Activated CD4-positive, alpha-beta T cell treated with anti-CD3 and anti-CD28 coated beads, Interleukin-2, amount 50 U/mL, for 16 hours (primary cell): ENCODE measurements at places on chromosomes 5 and 9.

DNA sequence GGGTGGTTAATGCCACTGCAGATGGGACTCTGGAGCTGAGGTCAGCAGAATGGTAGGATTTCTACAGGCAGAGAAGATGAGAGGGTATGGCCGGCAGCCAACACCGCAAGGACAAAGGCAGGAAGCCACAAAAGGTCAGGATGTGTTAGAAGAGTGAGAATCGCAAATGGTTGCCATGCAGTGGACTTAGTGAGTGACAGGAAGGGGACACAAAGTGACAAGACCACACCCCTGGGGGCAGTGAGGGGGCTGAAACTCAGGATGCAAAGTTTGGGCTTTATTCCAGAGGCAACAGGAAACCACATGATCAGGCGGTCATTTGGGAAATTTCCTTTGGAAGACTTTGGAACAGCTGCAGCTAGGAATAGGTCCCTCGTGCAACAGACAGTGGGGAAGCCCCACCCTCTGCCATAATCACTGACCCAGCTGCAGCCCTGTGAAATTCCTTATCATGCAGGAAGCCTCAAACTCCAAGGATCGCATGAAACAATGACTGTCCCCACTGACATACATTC lies 14.2 kb upstream of the CCDC180 start:
- DNase-seq: no peak

DNA sequence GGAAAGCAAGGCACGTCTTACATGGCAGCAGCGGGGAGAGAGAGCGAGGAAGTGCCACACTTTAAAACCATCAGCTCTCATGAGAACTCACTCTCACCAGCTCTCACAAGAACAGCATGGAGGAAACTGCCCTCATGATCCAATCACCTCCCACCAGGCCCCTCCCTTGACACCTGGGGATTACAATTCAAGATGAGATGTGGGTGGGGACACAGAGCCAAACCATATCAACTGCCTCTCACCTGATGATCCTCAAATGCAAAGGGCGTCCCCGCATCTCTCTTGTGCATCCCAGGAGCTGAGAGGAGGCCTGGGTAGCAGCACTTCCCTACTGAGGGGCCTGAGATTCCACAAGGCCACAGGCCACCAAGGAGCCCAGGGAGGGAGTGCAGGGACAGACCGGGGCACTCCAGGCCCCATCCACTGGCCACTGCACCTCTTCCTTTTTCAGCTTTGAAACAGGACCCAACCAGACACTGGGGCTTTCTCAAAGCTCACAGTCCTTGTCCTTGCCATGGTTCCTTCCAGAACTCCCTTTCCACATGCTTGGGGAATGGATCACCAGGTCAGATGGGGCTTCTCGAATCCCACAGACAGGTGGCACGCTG lies 54.5 kb upstream of the IL17B start:
- DNase-seq: no peak

DNA sequence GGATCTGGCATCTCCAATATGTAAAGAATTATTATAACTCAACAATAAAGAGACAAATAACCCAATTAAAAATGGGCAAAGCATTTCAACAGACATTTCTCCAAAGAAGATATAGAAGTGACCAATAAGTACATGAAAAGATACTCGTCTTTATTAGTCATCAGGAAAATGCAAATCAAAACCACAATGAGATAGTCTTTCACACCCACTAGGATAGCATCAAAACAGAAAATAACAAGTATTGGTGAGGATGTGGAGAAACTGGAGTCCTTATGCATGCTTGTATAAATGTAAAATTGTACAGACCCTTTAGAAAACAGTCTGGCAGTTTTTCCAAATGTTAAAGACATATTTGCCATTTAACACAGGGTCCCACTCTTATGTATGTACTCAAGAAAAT lies 39.1 kb upstream of the ITGA1 start:
- peak; percentile 59 for DNase-seq

GRCh38 chr9:26813247-26813646 lies 79.4 kb downstream of the CAAP1 start:
- DNase-seq: no peak

DNA sequence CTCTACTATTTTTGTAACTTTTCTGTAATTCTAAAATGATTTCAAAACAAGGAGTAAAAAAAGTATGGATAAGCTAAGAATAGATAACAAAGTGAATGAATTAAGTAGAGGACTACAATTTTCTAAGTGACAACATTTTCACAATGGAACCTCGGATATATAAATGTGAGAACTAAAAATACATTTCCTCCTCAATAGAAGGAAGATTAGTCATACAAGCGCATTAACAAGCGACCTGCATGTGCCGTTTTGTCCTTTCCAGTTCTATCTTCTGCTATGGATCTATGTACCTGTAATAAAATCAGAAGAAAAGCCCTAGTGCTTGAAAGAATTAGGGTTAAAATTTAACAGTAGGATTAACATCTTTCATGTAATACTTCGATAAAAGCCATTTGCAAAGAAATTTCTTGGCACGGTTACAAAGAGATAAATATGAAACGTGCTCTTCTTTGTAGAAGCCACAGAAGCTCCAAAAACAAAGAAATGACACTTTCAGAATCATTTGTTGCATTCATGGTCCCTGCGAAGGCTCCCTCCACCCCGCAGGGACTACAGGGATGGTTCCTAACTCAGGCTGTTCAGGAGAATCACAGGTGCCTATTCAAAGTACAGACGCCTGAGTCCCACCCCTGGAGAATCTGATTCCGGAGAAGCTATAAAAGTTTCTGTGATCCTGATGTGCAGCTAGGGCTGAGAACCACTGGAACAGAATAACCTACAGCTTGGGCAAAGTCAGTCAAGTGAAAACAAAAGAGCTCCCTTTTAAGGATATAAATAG lies 216.6 kb upstream of the EFNA5 start:
- no peak for DNase-seq

DNA sequence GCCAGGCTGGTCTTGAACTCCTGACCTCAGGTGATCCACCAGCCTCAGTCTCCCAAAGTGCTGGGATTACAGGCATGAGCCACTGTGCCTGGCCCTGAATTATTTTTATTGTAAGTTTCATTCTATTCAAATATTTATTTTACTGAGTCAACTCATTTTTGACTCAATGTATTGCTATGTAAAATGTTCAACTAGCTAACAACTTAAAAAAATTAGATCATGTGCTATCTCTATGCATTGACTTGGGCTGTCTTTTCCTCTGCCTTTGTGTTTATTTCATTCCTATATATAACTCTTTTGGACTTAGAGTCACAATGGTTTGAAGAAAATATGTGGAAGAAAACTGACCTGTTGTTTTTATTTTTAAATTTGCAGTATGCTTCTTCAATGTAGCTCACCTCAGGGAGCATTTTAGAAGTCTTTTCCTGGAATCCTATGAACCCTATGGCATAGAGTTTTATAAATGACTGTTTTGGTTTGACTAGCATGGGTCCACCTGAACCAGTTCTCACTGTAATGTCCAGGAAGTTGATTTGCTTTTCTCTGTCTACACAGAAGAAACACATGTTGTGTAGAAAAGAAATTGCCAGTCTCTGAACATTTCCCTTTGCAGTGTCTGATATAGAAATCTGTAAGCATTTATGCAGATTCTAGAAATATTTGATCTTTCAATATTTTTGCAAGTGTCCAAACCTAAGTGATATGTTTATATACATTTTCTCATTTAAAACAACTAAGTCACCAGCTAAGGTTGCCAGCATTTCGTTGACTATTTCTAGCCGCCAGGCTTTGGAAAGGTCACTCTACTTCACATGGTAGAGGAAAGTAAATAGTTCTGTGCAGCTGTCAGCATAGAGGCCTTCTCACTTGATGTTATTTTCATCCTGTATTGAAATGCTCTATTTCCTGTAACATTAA lies 138.8 kb downstream of the PCSK1 start:
- no peak for DNase-seq

DNA sequence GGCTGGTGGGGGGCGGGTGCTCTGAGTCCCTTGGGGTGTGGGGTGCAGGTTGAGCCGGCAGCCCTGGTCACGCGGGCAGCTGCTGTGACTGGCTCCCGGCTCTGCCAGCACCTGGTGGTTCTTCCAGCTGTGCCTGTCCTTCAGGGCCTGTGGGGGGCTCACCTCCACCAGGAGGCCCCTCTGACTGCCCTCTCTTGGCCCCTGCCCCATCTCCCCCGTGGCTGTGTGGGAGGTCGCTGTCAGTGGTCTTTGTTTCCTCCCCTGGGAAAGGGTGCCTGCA lies 3.3 kb downstream of the RXRA start:
- DNase-seq: no peak

- no peak for DNase-seq
Observed at GRCh38 chr5:9782826-9783560, 152.8 kb upstream of the TAS2R1 start.

DNA sequence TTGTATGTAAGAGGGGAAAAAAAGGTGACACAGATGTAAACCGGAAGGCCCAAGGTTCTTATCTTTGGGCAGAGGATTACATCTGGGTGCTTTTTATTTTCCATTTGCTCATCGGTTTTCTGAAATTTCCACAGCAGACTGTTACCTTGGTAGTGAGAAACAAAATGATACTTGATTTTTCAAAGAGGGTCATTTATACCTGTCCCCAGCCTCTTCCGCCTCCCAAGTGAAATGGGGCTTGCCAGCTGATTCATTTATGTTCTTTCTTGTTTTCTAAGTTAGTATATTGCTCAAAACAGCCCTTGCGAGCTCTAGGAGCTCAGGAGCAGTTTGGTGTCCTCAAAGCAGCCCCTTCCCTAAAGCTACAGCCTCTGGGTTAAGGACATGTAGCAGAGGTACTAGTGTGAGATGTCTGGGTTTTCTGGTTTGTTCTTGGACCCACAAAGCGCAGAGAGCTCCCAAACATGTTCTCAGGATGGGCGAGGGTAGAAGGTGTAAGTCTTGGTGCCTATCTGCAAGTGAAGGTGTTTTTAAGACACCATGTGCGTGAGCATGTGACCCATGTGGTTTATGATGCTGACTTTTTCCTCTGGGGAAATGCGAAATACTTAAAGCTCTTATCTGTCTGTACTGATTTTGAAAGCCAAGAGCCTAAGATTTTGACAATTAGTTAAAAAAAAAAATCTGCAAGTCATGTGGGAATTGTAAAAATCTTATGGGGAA lies 38.3 kb downstream of the DAPK1 start:
- DNase-seq: peak; percentile 82

DNA sequence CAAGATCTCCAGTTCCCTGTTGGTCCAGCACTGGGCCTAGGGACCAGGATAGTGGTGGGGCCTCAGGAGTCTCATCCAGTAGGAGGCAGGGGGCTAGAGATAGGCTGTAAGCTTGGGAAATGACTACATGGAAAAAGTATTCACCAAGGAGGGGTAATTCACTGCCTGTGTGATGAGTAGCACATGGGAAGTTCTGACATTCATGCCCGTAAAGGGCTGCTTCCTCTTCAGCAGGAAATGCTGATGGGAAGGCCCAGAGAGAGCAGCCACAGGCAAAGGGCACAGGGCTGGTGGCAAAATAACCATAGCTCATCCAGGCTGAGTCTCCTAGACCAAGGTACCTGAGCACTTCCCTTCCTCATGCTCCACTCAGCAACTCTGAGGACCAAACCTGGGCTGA lies 23.1 kb upstream of the FRRS1L start:
- DNase-seq: no peak

GRCh38 chr5:7869474-7870136 lies 657 bp downstream of the MTRR start:
- peak; percentile 45 for DNase-seq

DNA sequence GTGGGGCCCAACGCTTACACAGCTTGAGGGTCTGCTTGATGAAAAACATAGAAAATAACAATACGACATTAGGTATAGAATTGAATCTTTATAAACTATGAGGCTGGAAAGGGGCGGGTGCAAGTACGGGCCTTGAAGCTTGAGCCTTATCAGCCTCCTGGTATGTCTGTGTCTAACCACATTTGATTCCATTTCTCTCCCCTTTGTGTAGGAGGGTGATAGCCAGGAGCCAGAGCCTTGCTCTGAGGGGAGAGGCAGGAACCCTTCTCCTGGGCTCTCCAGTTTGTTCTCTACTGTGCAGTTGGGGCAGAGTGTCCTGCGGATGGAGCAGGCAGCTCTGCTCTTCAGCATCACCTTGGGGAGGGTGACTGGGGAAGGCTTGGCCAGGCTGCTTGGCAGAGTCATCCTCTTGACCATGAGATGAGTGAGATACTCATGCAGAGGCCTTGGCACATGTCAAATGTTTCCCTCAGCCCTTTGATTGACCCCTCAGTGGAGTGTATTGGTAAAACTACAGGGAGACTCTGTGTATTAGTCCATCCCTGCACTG lies 153.5 kb downstream of the SEMA6A start:
- no peak for DNase-seq

DNA sequence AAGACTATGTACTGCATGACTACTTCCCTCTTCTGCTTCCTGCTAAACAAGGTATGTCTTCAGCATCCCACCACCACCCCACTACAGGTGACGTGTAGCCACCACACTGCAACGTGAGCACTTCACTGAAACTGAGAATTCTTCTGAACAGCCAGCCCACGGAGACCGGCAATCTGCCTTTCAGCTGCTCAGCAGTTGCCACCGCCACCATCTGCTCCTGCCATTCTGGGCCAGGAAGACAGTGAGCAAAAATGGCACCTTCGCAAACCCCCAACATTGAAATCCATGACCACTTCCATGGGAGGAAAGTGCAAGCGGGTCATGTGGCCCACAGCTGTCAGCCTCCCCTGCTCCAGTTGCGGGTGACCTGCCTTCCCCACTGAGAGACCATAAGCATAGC lies 443.4 kb upstream of the ST8SIA4 start:
- no peak for DNase-seq

- no peak for DNase-seq
Observed at GRCh38 chr5:139263536-139263935, 30.0 kb upstream of the MATR3 start.

GRCh38 chr5:142316051-142316450 lies 8.8 kb downstream of the SPRY4 start:
- no peak for DNase-seq

- DNase-seq: no peak
Observed at GRCh38 chr9:120663380-120663779, 50.9 kb downstream of the MEGF9 start.

- DNase-seq: peak; percentile 60
Observed at GRCh38 chr9:89941875-89942274, 337.1 kb downstream of the GADD45G start.

- peak; percentile 71 for DNase-seq
Observed at GRCh38 chr5:45696206-45696836, at the start of gene HCN1. TSS of gene HCN1 (minus strand) at chr5:45696380.

- DNase-seq: peak; percentile 30
Observed at GRCh38 chr5:102153003-102153759, 142.9 kb downstream of the SLCO4C1 start.

DNA sequence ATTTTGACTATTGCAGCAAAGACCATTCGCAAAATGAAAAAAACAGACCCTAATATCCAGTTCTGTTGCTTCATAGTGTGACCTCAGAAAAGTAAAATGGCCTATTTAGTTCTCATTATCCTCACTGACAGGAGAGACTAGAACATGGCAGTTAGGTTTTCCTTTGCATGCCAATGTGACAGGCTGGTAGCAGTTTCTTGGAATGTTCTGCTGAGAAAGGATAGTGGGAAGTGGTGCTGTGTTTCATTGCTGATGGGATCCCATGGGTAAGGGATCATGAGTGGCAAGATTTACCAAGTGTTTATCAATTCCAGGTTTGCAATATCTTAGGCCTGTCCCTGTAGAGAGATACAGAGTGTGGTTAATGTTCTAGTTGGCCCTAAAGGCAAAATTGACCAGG lies 88.5 kb downstream of the ACER2 start:
- DNase-seq: no peak

- no peak for DNase-seq
Observed at GRCh38 chr9:2263665-2264064, 248.5 kb downstream of the SMARCA2 start.

GRCh38 chr5:45205403-45205961 lies 396.7 kb downstream of the MRPS30 start:
- no peak for DNase-seq
